ENCODE measurements at places on chromosomes 6 and 20. TPM values are rescaled to one million over a fixed set of nuclear protein-coding genes. Genes with fewer than 3 reads are reported as not detected.

Gene TNFRSF21
- polyA plus RNA-seq: 5.3 TPM

Gene ECT2L
- 0.28 TPM for polyA plus RNA-seq

Gene REM1
- polyA plus RNA-seq: 7.2 TPM

Gene NHLRC1
- 0.73 TPM for polyA plus RNA-seq

Gene CYP24A1
- not detected for polyA plus RNA-seq

Gene C20orf202
- 0.80 TPM for polyA plus RNA-seq

Gene PSMA7
- polyA plus RNA-seq: 143 TPM

Gene C6orf118
- 0.03 TPM for polyA plus RNA-seq

Gene MUCL3
- not detected for polyA plus RNA-seq

Gene CST5
- polyA plus RNA-seq: not detected

Gene GJA1
- polyA plus RNA-seq: 101 TPM

Gene COL9A3
- 15.2 TPM for polyA plus RNA-seq

Gene CLPSL1
- polyA plus RNA-seq: not detected

Gene HCRTR2
- not detected for polyA plus RNA-seq

Gene LPA
- polyA plus RNA-seq: not detected

Gene EYA2
- 0.29 TPM for polyA plus RNA-seq

Gene FAM83D
- polyA plus RNA-seq: 0.15 TPM

Gene LY6G6D
- not detected for polyA plus RNA-seq

Gene CRIP3
- 3.0 TPM for polyA plus RNA-seq

Gene FNDC11
- polyA plus RNA-seq: 0.19 TPM

Gene PTGIS
- polyA plus RNA-seq: 7.5 TPM

Gene ENPP5
- polyA plus RNA-seq: 3.4 TPM

Gene CGA
- not detected for polyA plus RNA-seq

Gene OPRL1
- polyA plus RNA-seq: 0.29 TPM

Gene TIAM2
- polyA plus RNA-seq: 7.5 TPM

Measured in heart right ventricle (tissue), 16 donors.